ENCODE measurements at places on chromosomes 1 and 21. TPM values are rescaled to one million over a fixed set of nuclear protein-coding genes. Genes with fewer than 3 reads are reported as not detected.
A peak's percentile ranks its signal among the peaks of the same experiment; 100 is the strongest.

DNA sequence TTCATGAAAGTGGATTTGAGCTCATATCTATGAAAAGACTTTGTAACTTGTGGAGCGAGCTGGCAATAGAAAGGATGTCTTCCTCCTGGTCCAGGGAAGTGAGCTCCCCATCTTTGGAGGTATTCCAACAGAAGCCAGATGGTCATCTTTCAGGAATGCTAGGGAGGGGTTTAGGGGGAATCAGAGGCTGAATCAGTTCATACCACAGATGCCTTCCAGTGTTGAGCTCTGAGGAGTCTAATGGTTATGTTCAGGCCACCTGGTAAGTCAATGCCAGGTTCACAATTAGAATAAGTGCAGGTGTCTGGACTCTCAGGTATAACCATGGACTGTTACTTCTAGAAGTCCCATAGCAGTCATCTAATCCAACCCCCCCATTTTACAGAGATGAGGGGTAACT lies 119.1 kb downstream of the ACTL8 start:
- no peak for DNase-seq

DNA sequence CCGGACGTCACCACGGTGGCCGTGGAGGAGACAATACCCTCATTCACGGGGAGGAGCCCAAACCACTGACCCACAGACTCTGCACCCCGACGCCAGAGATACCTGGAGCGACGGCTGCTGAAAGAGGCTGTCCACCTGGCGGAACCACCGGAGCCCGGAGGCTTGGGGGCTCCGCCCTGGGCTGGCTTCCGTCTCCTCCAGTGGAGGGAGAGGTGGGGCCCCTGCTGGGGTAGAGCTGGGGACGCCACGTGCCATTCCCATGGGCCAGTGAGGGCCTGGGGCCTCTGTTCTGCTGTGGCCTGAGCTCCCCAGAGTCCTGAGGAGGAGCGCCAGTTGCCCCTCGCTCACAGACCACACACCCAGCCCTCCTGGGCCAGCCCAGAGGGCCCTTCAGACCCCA lies 7.0 kb downstream of the TNFRSF14 start:
- DNase-seq: no peak

DNA sequence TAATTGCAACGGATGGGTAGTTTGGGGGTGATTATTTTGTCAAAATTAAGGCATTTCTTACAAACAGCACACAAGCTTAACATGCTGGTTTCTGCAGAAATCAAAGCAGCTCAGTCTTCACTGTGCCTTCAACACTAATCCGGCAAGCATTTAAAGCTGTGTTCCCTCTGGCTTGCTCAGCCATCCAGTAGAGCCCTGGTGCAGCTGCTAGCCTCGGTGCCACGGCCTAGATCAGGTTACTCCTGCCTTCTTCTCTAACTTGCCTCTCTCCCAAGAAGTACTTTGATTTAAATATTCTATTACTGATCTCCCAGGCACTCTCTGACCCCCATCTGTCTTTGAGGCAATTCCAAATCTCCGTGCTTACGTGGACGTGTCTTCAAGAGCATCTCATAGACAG lies 85.6 kb downstream of the GREM2 start:
- DNase-seq: no peak

DNA sequence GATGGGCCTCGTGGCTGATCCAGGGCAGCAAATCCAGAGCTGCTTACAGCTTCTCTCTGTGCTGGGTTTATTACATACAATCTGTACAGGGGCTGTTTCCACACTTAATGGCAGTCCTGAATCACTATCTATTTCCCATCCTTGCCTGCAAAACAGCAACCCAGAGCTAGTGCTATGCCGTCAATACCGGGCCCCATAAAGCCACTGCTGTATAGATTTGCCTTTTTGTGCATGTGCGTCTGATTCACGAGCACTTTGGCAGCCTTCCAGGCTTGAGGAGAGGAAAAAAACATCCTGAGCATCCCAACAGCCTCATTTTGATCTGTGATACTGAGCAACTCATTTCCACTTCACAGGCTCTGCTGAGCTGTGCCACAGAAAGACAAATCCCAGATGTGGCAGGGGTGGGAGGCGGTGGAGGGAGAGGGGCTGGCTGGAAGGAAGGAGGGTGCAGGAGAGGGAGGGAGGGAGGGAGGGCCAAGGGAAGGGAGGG lies 65.2 kb upstream of the TARBP1 start:
- DNase-seq: peak; percentile 71

DNA sequence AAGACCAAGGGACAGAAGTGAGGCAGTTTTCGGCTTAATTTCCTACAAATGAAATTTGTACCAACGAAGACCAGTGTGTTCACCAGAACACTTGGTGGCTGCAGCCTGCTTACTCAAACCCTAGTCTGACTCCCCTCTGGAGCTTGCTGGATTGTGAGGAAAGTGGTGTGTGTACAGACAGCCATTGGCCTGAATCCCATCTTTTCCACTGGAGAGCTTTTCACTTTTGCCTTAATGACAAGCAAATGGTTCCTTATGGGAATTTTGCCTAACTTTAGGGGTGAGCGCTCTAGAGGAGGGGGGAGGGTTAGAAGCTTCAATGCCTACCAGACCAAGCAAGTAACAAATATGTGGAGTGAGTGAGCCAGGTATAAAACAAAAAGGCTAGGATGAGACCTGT lies 17.3 kb downstream of the METTL13 start:
- no peak for DNase-seq

- no peak for DNase-seq
Measured at GRCh38 chr1:159663552-159663951, 50.8 kb downstream of the CRP start.

Gene HTR1D
- not detected for polyA plus RNA-seq

All from naive thymus-derived CD4-positive, alpha-beta T cell (primary cell).